ENCODE measurements at places on chromosomes 4 and X.

DNA sequence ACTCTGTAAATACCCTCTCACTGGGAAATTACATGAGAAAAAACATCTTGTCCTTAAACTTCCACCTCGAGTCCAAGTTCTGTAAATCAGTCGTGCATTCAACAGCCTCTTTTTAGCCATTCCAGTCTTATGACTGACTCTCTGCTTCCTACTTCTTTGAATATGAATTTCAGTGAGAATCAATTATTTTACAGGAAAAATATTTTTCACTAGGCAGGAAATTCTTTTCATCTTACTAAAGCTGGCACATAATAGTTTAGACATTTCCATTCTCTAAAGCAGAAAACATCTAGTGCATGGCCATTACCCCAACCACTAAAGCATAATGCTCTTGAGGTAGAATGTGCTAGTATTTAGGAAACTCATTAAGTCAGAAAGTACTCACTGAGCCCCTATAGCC is 565.7 kb upstream of the FAT1 start:
- no peak for DNase-seq

GRCh38 chrX:72312311-72312940 is 6.7 kb upstream of the CITED1 start:
- DNase-seq, result no peak

GRCh38 chr4:180812783-180813182 is 1430.4 kb upstream of the TENM3 start:
- DNase-seq, result no peak

GRCh38 chr4:189202869-189203271 is 737.8 kb upstream of the FRG1 start:
- DNase-seq, result no peak

GRCh38 chrX:113919387-113919786 is 664.5 kb upstream of the HTR2C start:
- DNase-seq, result no peak

Measured in posterior cingulate gyrus (tissue), 11 donors.